ENCODE measurements at places on chromosomes 5 and 9.

DNA sequence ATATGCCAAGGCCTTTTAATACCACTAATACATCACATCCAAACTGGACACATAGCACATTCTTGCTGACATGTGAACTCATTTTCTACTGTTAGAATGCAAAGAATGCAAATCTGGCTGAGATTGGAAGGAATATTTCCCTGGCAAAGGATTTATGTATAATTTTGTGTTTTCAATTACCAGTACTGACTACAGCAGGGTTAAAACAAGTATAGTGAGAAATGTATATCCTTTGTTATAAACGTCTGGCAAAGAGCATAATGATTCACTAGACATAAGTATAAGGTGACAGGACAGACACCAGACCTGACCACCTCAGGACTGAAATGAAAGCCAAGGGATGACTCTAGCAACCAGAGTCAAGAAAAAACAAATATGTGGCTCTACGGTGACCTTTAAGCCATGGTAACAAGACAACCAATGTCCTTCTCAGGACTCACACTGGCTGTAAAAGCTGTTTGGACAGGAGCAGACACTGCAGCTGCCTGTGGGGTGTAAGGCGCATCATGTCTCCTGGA lies 95.0 kb downstream of the MRPS27 start:
- no peak for DNase-seq

- DNase-seq: no peak
These were observed 77.3 kb downstream of the SLC25A46 start for GRCh38 chr5:110815916-110816605.

DNA sequence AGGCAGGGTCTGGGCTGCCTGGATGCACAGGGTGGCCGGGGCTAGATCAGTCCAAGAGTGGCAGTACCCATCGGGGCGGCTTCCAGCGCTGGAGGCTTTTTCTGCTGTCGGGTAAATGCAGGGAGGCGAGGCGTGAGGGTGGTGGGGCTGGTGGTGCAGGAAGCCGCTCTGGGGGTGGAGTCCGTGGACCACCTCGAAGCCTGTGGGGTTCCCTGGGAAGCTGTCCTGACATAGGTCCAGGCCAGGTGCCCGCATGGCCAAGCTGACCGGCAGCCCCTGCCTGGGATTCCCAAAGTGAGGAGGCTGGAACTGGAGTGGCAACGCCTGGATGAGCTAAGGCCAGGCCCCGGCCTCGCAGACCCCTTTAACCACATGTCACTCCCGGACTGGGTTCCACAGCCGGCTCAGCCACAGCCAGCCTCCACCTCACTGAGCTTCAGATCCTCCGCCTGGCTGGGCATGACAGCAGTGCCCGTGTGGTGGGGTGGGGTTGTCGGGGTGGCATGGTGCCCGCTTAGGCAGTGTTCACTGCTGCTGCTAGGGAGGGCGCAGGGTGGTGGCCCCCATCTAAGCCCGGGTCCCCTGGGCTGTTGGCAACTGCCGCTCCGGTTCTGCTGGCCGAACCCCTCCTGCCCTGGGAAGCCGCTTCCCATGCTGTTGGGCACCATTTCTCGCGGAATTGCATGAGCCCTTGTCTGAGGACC lies 1.4 kb upstream of the QRFP start:
- DNase-seq: no peak

- DNase-seq: no peak
These were observed 17.2 kb downstream of the RIC1 start for GRCh38 chr9:5646116-5646515.

DNA sequence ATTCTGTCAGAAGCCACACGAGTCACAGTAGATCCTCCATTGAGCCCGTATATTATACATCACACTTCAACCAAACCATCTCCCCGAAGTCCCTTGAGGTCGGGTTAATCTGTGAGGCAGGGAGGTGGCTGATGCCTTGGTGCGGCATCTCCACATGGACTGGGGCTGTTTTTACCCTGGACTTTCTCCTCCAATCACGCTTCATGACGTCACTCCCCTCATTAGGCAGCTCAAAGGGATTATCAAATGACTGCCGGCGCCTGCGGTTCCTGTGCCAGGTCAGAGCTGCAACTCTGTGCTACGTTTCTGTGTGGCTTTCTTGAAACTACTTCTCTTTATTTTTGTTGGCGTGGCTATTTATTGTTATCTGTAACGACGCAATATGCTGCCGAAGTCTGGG lies 53.7 kb downstream of the TMOD1 start:
- DNase-seq: no peak

DNA sequence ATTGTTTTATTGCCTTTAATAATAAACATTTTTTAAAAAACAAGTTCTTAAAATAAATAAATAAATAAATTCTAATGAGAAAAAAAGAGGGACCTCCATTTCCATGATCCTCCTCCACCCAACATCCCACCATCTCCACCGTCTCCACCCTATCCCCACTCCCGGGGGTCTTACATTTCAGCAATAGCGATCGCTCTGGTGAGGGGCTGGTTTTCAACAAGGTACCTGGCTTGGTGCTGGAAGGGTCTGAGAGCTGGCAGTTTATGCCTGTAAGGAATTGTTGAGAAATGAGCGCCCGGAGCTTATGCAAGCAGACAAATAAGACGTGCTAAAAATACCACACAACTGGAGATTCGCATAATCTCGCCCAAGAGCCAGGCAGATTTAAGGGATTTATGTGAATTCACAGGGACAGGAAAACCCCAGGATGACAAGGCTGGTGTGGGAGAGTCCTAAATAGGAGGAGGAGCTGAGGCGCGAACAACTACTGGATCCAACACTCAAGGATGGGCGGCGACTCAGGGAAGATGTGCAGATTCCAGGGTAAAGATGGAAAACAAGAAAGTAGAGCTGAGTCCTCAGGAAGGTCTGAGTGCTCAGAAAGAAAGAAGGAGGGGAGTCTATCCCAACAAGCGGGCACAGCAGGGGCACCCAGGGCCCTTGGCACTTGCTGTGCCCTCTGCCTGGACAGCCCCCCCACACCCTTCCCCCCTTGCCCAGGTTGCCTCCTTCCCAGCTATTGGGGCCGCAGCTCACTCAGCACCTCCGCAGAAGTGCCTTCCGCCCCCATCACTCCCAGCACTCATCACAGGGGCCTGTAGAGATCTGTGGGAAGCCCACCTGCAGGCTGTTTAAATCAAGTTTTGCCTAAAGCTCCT lies 27.0 kb downstream of the TRIM14 start:
- DNase-seq: no peak

GRCh38 chr9:1916095-1916494 lies 99.1 kb upstream of the SMARCA2 start:
- DNase-seq: no peak

GRCh38 chr5:167271081-167271480 lies 1020.4 kb upstream of the WWC1 start:
- no peak for DNase-seq
